ENCODE measurements at places on chromosomes 5 and 9. TPM values are rescaled to one million over a fixed set of nuclear protein-coding genes. Genes with fewer than 3 reads are reported as not detected.
A peak's percentile ranks its signal among the peaks of the same experiment; 100 is the strongest.

DNA sequence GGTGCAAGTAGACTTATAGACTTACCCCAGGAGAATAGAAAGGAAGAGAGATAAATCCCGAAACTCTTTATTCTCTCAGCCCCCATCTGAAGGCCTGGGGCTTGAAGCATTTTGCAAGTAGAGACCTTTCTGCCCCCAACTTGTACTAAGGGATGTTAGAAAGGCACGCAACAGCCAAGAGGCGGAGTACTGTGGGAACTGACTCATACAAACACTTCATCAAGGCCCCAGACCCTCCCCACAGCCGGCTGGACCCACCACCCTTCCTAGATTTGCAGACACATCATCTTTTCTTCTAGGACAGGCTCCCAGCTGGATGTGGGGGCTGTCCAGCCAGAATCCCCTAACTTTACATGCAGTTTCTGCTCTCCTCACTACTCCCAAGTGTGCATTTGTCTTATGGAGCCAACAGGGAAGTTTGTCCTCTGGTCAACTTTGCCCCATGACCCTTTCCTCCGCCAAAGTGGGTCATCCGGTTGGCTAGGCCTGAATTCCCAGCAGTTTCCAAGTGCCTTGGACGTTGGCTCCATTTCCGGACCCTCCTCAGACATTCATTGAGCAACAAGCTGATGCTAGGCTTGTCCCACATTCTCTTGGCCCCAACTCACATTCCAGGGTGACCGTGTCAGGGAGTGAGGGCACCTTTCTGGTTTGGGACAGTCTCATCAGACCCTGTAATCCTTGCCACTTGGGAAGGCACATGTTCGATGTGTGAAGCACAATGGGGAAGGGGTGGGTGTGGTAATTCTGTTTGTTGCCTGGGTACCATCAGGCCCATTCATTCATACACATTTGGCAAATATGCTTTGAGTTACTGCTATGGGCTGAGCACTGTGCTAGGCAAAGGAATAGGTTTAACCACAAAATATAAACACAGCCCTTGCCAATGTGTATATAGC, 64.6 kb downstream of the ABLIM3 start:
- DNase-seq: peak; percentile 25
- H3K4me1 ChIP-seq: no peaks in the 10 kb centered on the region
- no peak overlapping the region for H3K27ac ChIP-seq
- no peaks in the 10 kb centered on the region for H3K27me3 ChIP-seq
- H3K4me3 ChIP-seq: no peak overlapping the region

Gene PTGES
- 5.1 TPM for total RNA-seq

GRCh38 chr5:56330806-56331205, 97.7 kb upstream of the ANKRD55 start:
- H3K27me3 ChIP-seq: no peaks in the 10 kb centered on the region
- H3K27ac ChIP-seq: no peak overlapping the region

DNA sequence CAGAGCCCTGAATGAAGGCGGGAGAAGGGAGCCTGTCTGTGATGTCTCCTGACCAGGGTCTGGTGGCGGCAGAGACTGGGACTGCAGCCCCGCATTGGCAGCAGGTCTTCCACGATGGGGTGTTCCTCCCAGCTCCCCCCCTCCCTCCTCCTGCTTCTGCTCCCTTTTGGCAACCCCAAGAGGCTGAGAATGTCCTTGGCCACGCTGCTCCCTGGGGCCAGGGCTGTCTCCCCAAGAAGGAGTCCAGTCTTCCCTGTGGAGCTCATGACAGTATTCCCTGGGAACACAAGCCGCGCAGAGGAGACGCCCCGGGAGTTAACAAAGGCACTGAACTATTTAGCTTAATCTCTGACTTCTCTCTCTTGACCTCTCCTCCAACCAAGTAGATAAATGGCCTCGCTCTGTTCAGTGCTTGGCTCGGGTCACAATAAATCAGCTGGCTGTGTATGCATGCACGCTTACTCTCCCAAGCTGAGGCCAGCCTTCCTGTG, 84.0 kb upstream of the NEURL1B start:
- H3K4me1 ChIP-seq: no peaks in the 10 kb centered on the region
- no peak overlapping the region for H3K27ac ChIP-seq
- H3K36me3 ChIP-seq: no peaks in the 10 kb centered on the region
- H3K27me3 ChIP-seq: no peaks in the 10 kb centered on the region

- H3K27me3 ChIP-seq: no peaks in the 10 kb centered on the region
- no peaks in the 10 kb centered on the region for H3K4me1 ChIP-seq
- H3K27ac ChIP-seq: no peak overlapping the region
- H3K4me3 ChIP-seq: no peak overlapping the region
- no peak for DNase-seq
Measured at GRCh38 chr5:76974785-76975184, 21.9 kb downstream of the CRHBP start.
